Inflammatory macrophage (primary cell): ENCODE measurements at places on chromosomes 7 and 10.

GRCh38 chr10:10490581-10490980 is 527.1 kb upstream of the CELF2 start:
- no peak for DNase-seq

DNA sequence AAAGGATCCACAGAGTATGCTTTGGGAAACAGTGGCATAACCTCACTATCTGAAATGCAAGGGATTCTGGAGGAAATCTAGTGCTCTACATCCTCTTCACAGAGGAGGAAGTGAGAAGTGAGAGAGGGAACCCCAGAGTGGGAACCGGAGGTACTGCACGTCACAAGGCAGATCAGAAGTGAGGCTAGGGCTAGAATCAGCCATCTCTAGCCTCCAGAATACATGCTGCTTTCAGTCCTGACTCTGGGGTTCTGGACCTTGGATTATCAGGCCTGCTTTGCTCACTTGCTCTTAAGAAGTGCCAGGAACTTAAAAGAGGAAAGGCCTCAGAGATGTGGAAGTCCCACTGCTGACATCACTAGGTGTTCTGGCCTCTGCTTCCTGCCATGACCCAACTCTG is 25.7 kb downstream of the ZNF503 start:
- DNase-seq = peak; percentile 88

DNA sequence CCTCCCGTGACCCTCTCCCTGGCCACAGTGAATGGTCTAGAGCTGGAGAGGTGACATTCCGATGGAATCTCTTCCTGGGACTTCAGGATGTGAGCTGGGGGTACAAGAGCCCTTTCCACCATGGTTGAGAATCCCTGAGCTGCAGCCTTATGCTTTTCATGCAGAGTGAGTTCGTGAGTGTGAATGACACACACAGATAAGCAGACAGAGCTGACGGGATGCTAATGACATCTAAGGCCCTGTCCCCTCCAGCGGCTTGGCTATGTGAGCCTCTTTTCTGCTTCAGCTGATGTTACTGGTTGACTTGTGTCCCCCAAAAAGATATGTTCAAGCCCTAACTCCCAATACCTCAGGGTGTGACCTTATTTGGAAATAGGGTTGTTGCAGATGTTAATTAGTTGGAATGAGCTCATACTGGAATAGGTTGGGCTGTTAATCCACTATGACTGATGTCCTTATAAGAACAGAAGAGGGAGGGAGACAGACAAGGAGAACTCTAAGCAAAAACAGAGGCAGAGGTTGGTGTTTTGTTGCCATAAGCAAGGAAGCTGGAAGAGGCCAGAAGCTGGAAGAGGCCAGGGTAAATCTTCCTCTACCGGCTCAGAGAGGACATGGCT is 111.1 kb upstream of the AFAP1L2 start:
- DNase-seq = no peak

DNA sequence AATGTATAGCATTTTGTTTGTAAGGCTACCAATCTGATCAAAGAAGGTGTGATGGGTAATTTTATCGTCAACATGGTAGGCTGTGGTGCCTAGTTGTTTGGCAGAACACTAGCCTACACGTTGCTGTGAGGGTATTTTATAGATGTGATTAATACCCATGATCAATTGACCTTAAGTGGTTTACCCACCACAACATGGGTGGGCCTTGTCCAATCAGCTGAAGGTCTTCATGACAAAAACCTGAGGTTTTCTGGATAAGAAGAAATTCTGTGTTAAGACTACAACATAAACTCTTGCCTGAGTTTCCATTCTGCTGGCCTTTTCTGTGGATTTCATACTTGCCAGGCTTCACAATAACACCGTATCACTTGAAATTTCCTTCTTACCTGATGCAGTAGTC is 131.8 kb upstream of the PPP1R3A start:
- DNase-seq = no peak

- no peak for DNase-seq
Measured at GRCh38 chr10:83952314-83952713, 187.0 kb upstream of the GHITM start.

DNA sequence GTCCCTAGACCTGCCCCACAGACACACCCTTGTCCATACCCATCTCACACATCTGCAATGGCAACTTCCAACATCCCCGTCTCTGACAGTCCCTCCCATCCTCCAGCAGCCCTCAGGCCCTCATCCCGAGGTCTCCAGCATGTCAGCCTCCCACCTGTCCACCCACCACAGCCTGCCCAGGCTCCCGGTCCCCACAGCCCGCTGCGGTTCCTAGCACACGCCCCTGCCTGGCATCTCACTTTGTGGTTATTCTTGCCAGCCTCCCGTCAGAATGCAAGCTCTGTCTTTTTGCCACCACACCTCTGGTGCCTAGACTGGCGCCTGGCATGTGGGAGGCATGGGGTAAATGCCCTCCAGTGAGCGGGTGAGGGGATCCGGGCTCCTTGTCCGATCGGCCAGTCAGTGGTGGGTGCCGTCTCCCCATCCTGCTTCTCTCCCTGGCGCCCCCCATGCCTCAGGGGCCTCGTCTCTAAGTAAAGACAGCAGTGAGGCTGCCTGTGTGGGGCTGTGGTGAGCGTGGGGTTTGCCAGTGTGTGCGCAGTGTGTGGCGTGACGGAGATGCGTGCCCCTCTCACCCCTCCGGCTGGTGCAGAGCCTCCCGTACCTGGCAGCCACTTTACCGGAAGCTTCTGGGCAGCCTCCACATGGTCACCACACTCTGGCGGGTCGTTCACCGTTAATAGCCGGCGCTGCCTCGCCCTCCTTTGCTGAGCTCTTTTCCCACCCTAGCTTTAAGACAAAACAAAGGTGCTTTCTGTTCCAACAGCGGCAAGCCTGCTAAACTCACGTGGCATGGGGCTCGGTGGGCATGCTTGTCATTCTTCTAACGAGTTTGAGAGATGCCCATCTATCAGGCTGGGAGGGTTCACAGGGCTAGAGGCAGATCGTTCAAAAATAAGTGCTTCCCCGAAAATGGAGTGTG is 28.5 kb upstream of the TTYH3 start:
- DNase-seq = no peak

GRCh38 chr10:77398558-77398957 is 239.1 kb downstream of the KCNMA1 start:
- DNase-seq = no peak

- no peak for DNase-seq
Measured at GRCh38 chr7:66138994-66139752, 24.5 kb downstream of the CRCP start.

DNA sequence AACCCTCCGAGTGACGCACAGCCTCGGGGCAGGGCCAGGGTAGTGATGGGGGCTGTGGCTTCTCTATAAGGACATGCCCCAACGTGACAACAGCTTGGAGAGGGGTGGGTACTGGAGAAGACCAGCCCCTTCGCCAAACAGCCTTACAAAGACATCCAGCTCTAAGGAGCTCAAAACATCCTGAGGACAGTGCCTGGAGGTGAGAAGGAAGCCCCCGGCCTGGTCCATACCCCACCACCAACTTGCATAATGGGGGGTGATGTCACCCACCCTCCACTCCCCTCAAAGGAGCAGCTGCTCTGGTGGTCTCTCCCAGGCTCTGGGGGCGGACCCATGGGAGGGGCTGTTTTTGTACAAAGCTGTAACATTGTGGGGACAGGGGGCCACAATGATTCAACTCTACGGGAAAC is 15.1 kb downstream of the PRSS2 start:
- no peak for DNase-seq

GRCh38 chr7:18890885-18891621 is 226.4 kb downstream of the TWIST1 start:
- DNase-seq = no peak

- DNase-seq = no peak
Measured at GRCh38 chr10:71259815-71260501, 47.6 kb downstream of the UNC5B start.

- no peak for DNase-seq
Measured at GRCh38 chr10:46308666-46309450, 22.1 kb downstream of the ANTXRL start.

DNA sequence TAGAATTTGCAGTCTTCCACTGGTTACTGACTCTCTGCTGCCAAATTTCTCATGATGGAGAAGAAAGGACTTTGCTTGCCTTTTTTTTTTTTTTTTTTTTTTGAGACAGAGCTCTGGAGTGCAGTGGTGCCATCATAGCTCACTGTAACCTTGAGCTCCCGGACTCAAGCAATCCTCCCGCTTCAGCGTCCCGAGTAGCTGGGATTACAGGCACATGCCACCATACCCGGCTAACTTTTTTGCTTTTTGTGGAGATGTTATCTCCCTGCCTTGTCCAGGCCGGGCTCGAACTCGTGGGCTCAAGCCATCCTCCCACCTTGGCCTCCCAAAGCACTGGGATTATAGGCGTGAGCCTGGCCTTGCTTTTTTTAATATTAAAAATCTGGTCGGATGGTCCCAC is 6.2 kb downstream of the INSIG1 start:
- no peak for DNase-seq

DNA sequence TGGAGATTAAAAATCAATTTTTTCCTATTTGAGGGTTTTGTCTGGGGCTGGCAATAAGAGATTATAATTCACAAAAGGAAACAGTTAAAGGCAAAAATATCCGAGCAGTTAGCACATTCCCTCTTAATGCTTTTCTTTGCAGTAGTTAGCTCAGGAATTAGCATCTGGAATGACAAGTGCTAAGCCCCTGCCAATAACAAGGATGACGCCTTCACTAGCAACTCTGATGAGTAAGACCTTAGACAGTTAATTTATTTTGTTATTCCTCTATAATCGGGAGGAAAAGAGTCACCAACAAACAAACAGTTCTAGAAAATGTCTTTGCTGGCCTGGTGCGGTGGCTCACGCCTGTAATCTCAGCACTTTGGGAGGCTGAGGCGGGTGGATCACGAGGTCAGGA is 151.3 kb downstream of the TRIL start:
- no peak for DNase-seq

GRCh38 chr10:103763374-103764202 is 91.8 kb downstream of the SH3PXD2A start:
- DNase-seq = peak; percentile 68

DNA sequence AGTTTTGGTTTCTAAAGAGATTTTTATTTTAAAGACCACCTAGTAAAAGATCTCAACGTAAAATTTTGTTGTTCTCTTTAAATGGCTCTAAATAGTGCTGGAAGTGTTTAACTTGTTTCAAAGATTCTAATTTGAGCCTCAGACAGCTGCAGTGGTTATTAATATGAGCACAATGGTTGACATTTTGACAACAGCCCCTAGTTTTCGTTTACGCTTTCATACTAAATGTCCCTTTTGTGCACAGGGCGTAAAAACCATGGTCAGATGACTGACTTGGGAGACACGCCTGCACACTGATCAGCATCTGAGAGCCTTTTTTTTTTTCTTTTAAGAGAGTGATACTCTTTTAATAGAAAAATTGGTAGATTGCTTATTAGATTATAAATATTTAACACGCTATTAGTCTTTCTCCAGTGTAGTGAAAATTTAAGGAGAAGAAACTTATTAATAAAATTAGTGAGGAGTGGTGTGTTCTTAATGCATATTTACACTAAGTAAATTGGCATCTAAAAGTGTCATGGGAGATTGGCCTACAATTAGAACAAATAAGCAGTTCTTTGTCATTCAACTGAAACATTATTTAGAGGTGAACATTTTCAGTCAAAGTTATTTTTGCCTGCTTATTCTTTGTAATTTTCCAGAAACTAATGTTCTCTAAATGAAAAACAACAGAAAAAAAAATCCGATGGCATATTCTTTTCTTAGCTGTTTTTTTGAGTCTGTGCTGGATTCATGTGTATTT is 182.8 kb upstream of the PHYHIPL start:
- DNase-seq = no peak

DNA sequence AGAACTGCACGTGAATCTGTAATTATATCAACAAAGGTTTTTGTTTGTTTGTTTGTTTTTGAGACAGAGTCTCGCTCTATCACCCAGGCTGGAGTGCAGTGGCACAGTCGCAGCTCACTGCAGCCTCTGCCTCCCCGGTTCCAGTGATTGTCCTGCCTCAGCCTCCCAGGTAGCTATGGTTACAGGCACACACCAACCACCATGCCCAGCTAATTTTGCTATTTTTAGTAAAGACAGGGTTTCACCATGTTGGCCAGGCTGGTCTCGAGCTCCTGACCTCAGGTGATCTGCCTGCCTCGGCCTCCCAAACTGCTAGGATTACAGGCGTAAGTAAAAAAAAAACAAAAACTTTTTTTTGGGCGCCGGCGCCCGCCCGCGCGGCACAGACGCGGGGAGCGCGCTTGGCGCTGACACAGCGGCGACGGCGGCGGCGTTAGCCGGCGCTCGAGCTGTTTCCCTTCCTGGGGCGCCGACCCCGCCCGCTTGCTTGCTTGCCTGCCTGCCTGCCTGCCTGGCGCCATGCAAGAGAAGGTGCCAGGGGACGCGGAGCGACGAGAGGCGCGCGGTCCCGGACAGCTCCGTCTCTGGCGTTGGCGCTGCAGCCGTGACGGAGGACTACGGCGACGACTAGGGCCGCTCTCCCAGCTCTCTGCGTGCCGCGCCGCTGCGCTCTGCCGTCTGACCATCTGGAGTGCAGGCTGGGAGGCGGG is 171.4 kb upstream of the NUPR2 start:
- DNase-seq = no peak

- no peak for DNase-seq
Measured at GRCh38 chr7:159007364-159007995, 137.2 kb downstream of the VIPR2 start.

GRCh38 chr10:45053569-45054100 is 52.9 kb downstream of the ZNF22 start:
- peak; percentile 15 for DNase-seq

- DNase-seq = no peak
Measured at GRCh38 chr10:49830016-49830415, 67.9 kb upstream of the OGDHL start.

DNA sequence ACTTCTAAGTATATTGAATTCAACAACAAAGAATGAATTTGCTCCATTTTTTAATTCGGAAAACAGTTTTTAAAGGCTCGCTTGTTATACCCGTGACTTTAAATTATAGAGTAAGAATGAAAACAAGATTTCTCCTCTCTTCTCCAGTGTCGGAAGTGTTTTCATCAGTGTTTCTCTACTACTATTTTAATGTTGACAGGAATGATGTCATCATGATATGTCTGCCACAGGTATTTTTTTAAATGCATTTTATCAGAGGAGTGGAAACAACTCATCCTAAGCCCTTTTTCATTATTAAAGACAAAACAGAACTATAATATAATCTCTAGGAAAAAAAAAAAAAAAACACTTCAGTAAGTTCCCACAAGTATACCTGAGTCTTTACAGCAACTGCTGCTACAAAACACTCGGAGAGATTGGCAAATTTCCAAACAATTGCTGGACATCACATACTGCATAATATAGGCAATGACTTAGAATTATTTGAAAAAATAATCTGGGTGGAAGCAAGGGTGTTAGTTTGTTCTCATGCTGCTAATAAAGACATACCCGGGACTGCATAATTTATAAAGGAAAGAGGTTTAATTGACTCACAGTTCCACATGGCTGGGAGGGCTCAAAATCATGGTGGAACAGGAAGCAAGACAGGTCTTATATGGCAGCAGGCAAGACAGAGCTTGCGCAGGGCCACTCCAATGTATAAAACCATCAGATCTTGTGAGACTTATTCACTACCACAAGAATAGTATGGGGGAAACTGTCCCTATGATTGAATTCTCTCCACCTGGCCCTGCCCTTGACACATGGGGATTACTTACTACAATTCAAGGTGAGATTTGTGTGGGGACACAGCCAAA is 4.8 kb upstream of the RNF32 start:
- no peak for DNase-seq
